Activated naive CD8-positive, alpha-beta T cell treated with anti-CD3 and anti-CD28 coated beads for 36 hours (primary cell): ENCODE measurements at places on chromosomes 16 and 17. TPM values are rescaled to one million over a fixed set of nuclear protein-coding genes. Genes with fewer than 3 reads are reported as not detected.

PAGR1 gene
- 34.8 TPM for total RNA-seq

KCNAB3 gene
- total RNA-seq, result 7.5 TPM

TMC7 gene
- total RNA-seq, result not detected

HSPB9 gene
- total RNA-seq, result 0.33 TPM

DOC2A gene
- total RNA-seq, result 0.89 TPM

TLCD2 gene
- 0.06 TPM for total RNA-seq

LLGL2 gene
- total RNA-seq, result 4.8 TPM

EFCAB13 gene
- total RNA-seq, result 5.0 TPM

TBC1D3E gene
- not detected for total RNA-seq

FAM20A gene
- total RNA-seq, result not detected

MT1F gene
- total RNA-seq, result 13.2 TPM

SKAP1 gene
- total RNA-seq, result 55.4 TPM

OR1D2 gene
- not detected for total RNA-seq

RSKR gene
- 17.8 TPM for total RNA-seq

KCNG4 gene
- total RNA-seq, result not detected

SP2 gene
- total RNA-seq, result 18.1 TPM

CCL16 gene
- total RNA-seq, result not detected

CX3CL1 gene
- total RNA-seq, result not detected

GLTPD2 gene
- total RNA-seq, result not detected

CRHR1 gene
- total RNA-seq, result not detected

PRSS22 gene
- not detected for total RNA-seq

SPATA32 gene
- 0.68 TPM for total RNA-seq

EVPL gene
- total RNA-seq, result 2.5 TPM

RMI2 gene
- 50.1 TPM for total RNA-seq

QPRT gene
- 5.5 TPM for total RNA-seq

HDAC5 gene
- total RNA-seq, result 18.2 TPM

KREMEN2 gene
- not detected for total RNA-seq

RAB11FIP3 gene
- 17.4 TPM for total RNA-seq

EIF4A3 gene
- 192 TPM for total RNA-seq

KRTAP4-3 gene
- total RNA-seq, result not detected

NOS2 gene
- not detected for total RNA-seq

CCDC144A gene
- 2.0 TPM for total RNA-seq
